GM04504 (cell line): ENCODE measurements at places on chromosomes 7 and 10.

GRCh38 chr7:46775776-46776175 is 806.1 kb downstream of the TNS3 start:
- no peak for DNase-seq

DNA sequence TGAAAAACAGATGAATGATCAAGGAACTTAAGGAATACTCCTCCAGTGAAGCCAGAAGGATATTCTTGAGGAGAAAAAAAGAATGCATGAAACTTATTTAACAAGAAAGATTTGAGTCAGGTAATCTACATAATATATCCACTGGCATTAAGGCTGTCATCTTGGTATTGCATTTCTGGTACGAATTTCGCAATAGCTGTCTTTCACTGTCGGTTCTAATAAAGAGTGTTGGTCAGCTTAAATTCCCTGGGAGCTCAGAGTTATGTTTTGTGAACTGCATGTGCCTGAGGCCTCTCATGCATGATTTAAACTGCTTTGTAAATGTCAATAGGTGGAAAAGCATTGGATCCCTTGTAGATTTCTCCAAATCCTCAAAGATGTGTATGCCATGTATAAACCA is 565.3 kb upstream of the GALNT17 start:
- no peak for DNase-seq

GRCh38 chr7:4745971-4746919 is 29.2 kb upstream of the AP5Z1 start:
- DNase-seq = peak; percentile 52

DNA sequence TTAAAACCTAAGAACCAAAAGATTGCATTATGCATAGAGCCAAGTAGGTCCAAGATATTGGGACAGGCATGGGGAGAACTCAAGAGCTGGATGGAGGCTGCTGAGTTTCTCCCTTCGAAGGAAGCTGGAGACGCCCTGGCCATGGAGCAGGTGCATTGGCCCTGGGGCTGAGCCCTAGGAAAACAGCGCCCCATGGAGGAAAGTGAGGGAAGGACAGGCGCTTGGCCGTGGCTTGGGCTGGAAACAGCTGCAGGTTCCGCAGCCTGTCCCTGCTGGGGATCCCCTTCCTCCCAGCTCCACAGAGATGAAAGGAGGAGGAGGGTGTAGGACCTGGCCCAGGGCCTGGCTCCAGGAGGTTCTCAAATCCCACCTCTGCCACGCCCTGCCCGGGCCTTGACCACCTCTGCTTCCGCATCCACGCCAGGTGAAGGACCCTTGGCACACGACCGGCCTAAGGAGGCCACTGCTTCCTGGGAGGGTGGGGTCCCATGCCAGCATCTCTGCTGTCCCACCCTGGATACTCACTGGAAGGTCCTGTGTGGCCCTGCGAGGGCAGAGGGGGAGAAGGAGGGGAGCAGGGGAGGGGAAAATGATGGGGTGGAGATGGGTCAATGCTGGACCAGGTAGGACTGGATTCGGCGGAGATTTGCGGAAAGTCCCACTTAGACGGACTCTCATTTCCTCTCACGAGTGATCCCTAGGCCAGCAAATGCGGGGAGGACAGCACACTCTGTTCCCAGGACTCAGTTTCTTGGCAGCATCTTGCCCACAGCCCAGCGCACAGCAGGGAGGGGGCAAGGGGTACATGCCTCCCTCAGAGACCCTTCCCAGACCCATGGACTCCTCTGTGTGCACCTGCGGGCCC is 258.6 kb upstream of the TCERG1L start:
- DNase-seq = no peak

DNA sequence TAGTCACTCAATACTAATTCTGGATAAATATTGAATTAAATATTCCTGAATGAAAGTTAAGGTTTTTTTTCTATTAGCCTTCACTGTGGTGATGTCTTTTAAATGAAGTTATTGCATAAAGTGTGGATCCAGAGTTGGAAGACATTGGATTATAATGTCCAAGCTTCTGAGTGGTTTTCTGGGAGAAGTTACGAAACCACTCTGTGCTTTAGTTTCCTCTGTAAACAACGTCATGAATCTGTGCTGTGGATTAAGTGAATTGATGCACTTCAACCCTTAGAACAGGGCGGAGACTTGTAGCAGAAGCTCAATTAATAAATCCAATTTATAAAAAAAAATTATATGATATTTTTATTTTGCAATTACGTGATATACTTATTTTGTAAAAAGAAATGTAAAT is 271.7 kb downstream of the BICC1 start:
- no peak for DNase-seq
